ENCODE measurements at places on chromosomes 11 and 22. TPM values are rescaled to one million over a fixed set of nuclear protein-coding genes. Genes with fewer than 3 reads are reported as not detected.

The IL18 gene
- 62.4 TPM for total RNA-seq

The SLC43A1 gene
- 0.79 TPM for total RNA-seq

The SLC22A9 gene
- total RNA-seq, result not detected

The SCGB1C1 gene
- total RNA-seq, result not detected

The AMBRA1 gene
- 22.4 TPM for total RNA-seq

The KIF18A gene
- 4.6 TPM for total RNA-seq

All from airway epithelial cell (primary cell).